ENCODE measurements at places on chromosomes 1 and 21.

GRCh38 chr1:24151175-24151533, 8.2 kb upstream of the IL22RA1 start:
- no peak for DNase-seq

- DNase-seq, result no peak
These were observed 73.0 kb upstream of the TMPRSS2 start for GRCh38 chr21:41580758-41581554.

- DNase-seq, result peak; percentile 24
These were observed 123.3 kb downstream of the PCNX2 start for GRCh38 chr1:233172201-233172600.

DNA sequence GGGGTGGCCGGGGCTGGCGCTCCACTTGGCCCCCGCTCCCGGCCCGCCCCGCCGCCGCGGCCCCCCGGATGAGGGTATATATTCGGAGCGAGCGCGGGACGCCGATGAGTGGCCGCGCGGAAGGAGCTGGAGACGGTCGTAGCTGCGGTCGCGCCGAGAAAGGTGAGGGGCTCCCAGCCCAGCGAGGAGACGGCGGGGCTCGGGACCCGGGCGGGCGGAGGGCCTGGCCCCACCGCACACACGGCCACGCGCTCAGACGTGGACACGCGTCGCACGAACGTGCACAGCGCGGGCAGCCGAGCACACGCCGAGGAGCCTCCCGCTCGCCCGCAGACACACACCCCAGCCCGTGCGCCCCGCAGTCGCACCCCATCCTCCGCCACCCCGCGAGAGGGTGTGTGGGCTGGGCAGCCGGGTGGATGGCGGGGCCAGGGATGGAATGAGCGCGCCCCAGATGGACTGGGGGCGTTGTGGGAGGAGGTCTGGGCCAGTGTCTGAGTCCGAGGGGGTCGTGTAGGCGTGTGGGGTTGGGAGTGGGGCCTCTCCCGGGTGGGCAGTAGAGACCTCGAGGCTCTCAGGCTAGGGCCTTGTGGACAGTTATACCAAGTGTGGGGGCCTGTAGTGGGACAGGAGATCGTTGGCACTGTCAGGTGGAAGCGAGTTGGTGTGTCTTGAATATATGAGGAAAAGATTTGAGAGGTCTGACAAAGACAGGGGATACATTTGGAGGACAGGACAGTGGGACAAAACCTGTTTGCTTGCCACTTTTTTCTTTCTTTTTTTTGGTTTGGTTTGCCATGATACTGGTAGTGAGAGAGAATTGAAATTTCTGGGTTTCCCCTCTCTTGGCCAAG, at the start of gene UAP1:
Gene UAP1, plus strand, starts transcription at position 107 of the 854 bp plus-strand sequence. CDS start 4,347 bp downstream, outside the sequence.
- peak; percentile 31 for DNase-seq

DNA sequence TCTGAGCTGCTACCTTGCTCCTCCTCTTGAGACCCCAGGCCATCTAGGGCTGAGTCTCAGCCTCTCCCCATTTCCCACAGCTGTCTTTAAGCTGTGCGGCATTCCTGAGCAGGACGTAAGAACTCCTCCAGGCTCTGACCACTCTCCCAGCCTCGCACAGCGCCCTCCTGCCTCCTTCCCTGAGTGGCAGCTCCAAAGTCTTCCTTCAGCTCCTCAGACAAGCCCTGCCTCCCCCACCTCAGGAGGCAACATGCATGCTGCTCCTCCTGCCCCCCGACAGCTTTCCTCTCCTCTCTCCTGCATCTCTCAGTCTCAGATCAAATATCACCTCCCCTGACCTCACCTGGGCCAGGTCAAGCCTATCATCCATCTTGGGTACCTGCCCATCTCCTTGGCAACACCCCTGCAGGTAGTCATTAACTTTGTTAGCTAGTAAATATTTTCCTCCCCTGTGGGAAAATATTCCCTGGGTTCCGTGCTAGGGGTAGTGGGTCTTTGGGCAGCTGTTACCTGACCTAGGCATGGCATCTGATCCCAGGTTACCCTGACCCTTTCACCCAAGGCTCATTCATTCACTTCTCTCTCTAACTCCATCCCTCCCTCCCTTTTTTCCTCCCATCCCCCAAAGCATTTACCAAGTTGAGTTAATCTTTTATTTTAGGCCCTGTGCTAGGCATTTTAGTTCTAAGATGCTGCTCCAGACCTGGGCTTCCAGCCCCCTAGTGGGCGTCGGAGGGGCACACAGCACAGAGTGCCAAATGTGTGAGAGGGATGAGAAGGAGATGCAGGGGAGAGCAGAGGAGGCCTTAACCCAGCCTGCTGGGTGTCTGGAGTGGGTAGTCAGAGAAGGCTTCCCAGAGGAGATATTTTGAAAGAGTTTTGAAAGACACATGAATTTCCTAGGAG, 419.9 kb downstream of the PTPRU start:
- DNase-seq, result peak; percentile 17

DNA sequence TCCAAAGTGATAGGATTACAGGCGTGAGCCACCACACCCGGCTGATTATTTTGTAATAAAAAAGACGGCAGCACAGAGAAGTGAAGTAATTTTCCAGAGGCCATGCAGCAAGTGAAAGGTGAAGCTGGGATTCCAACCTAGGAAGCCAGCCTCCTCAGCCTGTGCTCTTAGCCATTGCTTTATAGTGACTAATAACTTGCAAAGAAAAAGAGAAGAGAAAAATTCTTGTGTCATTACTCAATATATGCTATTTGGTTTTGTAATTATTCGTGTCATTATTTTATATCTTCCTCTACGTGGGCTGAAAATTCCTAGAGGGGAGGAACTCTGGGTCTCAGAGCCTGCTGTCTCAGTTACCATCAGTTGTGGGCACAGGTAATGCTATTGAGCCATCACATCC, 1.6 kb upstream of the IER5 start:
- DNase-seq, result peak; percentile 88

DNA sequence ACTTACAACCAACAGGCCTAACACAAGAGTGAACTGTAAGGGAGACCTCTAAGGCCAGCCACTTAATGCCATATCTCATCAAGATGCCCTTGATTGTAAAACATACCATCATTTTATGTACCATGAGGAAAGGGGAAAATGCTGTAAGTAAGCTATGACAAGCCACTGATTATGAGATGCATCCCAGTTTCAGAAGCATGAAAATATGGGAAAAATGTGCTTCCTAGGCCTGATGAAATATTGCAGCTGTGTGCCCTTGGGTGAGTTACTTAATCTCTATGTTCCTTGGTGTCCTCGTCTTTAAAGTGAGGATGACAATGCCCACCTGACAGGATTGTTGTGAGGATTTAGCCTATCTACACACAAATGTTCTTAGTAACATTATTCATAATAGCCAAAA, 28.9 kb downstream of the H3-3A start:
- no peak for DNase-seq

GRCh38 chr1:111755331-111756123, at the start of gene DDX20:
Gene DDX20, plus strand, starts transcription at chr1:111755901. Its CDS starts 24 bp downstream, at chr1:111755925.
- DNase-seq, result peak; percentile 98

DNA sequence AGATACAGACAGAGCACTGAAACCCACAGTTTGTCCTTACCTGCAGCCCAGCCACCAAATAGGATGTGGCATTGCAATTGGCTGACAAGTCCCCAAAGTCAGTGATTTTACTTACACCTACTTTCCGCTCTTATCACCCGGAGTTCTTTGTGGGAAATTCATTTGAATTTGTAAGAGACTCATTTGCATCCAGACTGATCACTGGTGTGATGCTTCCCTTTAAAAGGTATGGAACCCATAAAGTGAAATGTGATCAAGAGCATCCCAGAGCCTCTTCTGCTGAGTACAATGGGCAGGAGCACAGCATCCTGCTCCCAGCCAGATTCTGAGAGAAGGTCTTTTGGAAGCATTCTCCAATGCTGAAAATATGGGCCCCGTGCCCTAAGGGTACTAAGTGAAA, 161.4 kb downstream of the DAB1 start:
- DNase-seq, result no peak

Measured in EL (cell line).